ENCODE measurements at places on chromosomes 7 and 10. TPM values are rescaled to one million over a fixed set of nuclear protein-coding genes. Genes with fewer than 3 reads are reported as not detected.

Gene IRF5
- 4.3 TPM for polyA plus RNA-seq

Gene WDR86
- polyA plus RNA-seq, result 19.8 TPM

Gene MMP21
- polyA plus RNA-seq, result 0.95 TPM

Gene EN2
- not detected for polyA plus RNA-seq

Gene CYP2C19
- 0.09 TPM for polyA plus RNA-seq

Gene SIRT1
- 28.7 TPM for polyA plus RNA-seq

Gene GFRA1
- 3.4 TPM for polyA plus RNA-seq

Gene NRP1
- polyA plus RNA-seq, result 173 TPM

Gene PAPOLB
- polyA plus RNA-seq, result 0.05 TPM

Gene ANKRD61
- polyA plus RNA-seq, result 3.0 TPM

Gene ADRA2A
- polyA plus RNA-seq, result 0.33 TPM

Gene PAX4
- polyA plus RNA-seq, result not detected

DNA sequence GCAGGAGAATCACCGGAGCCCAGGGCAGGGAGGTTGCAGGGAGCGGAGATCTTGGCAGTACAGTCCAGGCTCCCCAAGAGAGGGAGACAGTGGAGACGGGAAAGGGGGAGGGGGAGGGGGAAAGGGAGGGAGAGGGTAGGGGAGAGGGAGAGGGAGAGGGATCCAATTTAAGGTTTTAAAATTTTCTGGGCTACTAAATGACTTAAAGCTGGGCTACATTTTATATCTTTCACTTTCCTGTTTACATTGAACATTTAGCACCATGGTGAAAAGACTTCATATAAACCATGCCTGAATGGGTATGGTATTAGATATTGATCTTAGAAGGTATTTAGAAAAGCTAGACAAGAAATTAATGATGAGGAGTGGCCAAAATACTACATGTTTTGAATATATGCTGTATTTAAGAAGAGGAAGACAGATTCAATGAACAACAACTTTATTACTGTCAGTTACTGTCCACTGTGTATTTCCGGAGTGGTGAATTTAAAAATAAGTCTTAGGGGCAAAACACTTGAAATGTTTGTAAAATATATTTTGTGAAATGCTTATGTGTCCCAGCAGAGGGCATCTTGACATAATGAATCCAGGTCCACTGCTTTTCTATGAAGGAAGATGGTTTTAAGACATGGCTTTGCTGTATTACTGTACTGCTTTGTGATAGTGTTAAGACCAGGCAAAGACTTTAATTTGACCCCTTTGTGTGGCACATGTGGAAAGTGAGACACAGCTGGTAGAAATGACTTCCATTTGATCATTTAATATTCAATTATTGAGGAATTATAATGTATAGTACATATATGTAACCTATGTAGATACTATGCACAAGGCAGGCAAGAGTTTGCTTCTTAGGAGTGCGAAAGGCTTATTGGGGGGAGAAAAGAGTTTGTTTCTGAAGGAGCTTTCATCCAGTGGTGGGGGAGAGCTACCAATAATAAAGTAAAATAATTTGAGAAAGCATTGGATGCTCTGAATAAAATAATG is 52.8 kb downstream of the NRF1 start:
- DNase-seq, result no peak

GRCh38 chr10:72320676-72321247 is 34.0 kb downstream of the DNAJB12 start:
- DNase-seq, result no peak

GRCh38 chr7:80699045-80699638 is 60.7 kb downstream of the CD36 start:
- no peak for DNase-seq

DNA sequence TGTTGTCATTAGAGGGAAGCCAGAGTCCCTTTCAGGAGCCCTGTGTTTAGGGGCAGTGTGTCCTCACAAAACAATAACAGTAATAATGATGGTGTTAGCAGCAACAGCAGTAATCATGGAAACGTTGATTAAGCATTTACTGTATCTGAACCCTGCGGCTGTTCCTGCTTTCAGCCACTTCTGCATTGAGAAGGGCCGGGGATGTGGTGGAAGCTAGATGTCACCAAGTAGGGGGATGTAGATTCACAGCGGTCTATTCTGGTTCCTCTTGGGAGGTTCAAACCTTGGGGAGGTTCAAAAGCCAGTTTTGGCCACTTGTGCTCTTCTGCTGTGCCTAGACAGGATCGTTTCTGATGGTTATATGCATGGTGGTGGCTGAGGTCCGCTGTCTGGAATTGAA is 44.8 kb downstream of the PRPF18 start:
- DNase-seq, result no peak

GRCh38 chr7:83575436-83575835 is 73.5 kb downstream of the SEMA3E start:
- DNase-seq, result peak; percentile 33

DNA sequence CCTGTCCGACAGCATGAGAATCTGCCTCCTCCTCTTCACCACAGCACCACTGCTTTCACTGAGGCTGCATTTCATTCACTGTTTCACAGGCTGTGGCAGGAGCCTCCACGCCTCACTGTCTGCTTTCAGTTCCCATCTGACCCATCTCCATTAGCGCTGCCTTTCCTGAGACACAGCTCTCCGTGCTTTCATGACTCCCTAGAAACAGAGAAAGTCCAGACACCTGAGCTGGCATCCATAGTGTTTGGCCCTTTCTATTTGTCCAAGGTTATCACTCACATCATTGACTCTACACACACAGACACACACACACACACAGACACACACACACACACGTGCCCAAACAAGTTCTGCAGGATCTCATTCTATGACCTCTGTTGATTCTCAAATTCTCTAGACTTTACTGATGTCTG is 5.2 kb downstream of the LGI1 start:
- DNase-seq, result no peak

GRCh38 chr7:157553256-157553655 is 216.5 kb downstream of the DNAJB6 start:
- DNase-seq, result no peak

- no peak for DNase-seq
Measured at GRCh38 chr7:102415685-102416225, 17.6 kb upstream of the ORAI2 start.

DNA sequence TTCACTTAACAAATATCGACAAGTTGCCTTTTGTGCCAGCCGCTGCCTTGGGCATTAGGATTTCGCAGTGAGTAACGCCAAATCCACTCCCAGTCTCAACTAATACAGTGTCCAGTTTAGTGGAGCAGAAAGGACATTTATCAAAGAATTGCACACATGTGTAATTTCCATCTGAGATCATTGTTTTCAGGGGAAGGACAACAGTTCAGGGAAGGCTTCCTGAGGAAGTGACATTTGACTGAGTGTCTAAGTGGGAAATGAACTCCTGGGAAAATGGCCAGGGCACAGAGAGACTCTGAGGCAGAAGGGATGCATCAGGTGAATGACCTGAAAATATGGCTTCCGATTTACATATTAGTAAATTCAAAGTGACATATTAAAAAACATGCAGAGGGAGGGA is 89.4 kb downstream of the ITGA8 start:
- peak; percentile 23 for DNase-seq

DNA sequence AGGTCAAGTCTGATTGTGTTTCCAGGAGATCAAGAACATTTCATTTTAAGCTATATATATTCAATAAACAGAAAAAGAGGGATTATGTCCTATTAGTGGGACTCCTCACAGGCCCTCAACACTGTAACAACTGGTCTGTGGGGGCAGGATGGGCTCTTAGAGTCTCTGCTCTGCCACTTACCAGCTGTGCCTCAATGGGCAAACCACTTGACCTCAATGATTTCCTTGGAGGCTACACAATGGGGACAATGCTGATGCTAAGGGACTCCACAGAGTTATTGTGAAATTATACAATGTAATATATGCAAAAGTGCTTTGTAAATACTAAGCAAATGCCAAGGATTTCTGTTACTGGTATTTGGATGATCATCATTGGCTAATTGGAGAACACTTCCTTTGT is 33.2 kb upstream of the MXI1 start:
- no peak for DNase-seq

DNA sequence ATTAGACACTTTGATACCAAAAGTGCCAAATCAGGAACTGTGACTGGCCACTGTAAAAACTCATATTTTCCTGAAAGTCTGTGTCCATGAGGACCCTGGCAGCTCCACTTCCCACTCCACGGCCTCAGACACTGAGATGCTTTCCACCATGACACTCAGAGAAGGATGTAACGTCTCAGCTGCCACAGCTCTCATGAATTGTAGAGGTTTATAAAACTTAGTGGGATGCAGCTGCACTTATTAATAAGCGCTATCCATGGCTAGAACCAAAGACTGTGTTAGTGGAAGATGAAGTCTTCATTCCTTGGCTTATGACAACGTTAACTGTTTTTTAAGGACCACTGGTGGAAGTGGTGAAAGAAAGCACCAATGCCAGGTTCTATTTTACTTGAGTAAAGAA is 121.0 kb downstream of the ITIH5 start:
- DNase-seq, result no peak

DNA sequence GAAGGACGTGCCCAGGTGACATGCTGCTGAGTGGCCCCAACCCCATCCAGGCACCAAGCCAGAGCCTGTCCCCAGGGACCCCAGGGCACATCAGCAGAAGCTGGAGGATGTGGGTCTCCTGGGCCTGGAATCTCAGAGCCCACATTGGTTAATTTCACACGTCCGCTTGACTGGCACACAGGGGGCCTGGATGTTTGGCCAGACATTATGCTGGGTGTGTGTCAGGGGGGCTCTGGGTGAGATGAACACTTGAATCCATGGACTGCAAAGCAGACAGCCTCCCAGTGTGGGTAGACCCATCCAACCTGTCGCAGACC is 79.1 kb upstream of the RET start:
- no peak for DNase-seq

- no peak for DNase-seq
Measured at GRCh38 chr7:48158404-48158803, 12.9 kb upstream of the ABCA13 start.

DNA sequence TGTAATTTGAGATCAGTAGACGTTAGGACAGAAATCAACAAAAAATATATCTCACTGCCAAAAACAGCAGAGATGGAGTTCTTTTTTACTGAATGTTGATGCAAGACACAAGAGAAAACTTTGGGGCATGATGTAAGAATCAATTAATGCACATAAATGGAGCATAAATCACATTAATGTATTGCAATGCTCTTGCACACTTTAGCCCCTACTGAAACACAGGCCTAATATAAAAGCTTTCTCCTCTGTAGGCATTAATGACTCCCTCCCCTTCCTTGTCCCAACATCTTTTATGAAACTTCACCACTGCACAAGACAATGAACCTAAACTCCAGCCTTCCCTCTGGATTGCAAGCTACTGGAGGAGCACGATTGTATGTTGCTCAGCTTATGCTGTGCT is 58.8 kb downstream of the CACNA2D1 start:
- DNase-seq, result no peak

DNA sequence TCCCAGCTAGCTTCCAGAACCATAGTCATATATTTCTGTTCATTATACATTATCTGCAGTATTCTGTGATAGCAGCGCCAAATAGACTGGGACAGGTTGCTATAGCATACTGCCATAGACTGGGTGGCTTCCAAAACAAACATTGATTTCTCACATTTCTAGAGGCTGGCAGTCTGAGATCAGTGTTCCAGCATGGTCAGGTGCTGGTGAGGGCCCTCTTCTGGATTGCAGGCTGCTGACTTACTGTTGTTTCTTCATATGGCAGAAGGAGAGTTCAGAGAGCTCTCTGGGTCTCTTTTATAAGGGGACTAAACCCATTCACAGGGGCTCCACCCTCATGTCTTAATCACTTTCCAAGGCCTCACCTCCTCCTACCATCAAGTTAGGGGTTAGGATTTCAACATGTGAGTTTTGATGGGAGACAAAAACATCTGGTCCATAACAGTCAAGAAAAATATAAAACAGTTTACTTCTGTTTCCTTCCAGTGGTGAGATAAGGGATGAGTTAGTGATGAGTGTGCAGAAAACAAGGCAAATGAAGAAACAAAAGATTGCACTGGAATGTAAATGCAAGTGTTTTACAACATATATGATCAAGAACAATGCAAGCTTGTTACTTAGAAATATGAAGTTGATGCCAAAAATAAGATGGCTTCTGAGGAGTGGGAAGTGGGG is 399.0 kb upstream of the C7orf33 start:
- DNase-seq, result no peak

- DNase-seq, result no peak
Measured at GRCh38 chr7:50921114-50921813, 138.6 kb upstream of the GRB10 start.

- no peak for DNase-seq
Measured at GRCh38 chr7:92417913-92418312, 29.4 kb upstream of the GATAD1 start.

- no peak for DNase-seq
Measured at GRCh38 chr10:131573256-131573655, 261.7 kb upstream of the TCERG1L start.

DNA sequence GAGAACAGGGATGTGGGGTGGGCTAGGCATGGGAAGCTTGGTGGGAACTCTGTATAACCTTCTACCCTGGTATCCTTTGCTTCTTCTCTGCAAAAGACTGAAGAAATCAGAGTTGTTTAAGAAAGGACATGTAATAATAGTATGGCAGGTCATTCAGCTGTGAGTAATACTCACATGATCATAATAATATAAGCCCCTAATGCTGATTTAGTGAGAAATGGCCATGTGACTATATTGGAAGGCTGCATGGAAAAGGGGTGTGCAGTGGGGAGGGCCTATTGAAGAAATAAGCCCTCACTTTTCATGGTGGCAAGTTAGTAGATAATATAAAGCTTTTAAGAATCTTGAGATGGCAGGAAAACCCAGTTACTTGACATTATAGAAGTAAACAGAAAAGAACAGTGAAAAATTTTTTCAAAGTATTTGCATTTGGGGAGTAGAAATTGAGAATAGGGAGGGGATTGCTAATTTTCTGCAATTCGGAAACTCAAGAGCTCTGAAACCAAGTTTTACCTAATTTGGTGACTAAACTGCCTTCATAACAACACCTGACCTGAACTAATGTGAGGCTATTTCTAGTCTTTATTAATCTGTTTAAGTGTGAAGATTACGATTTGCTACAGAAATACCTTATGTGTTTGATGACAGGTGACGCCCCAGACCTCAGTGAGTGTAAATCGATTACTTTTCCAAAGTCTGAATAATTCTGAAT is 44.4 kb downstream of the ATXN7L1 start:
- DNase-seq, result no peak

DNA sequence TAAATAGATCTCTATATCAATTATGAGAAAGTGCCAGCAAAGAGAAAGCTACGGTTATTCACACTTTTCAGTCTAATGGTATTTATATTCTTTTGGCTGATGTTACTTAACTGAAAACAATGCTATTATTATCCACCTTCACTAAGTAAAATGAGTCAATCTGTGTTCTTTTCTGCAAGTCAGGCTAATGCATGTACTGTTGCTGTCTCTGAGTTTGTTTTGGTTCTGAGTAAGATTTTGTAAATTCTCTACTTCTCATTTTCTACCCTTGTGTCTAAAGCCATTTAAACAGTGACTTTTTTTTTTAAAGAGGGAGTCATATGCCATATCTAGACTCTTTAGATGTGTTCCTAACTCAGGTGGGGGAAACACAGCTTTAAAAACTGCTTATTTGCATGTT is 7.5 kb downstream of the VWC2 start:
- DNase-seq, result no peak

GRCh38 chr10:52811776-52812175 is 39.2 kb upstream of the MBL2 start:
- no peak for DNase-seq

- no peak for DNase-seq
Measured at GRCh38 chr10:93054486-93054885, 6.1 kb upstream of the CYP26C1 start.
